ENCODE measurements at places on chromosomes 6 and 20. TPM values are rescaled to one million over a fixed set of nuclear protein-coding genes. Genes with fewer than 3 reads are reported as not detected.
A peak's percentile ranks its signal among the peaks of the same experiment; 100 is the strongest.

DNA sequence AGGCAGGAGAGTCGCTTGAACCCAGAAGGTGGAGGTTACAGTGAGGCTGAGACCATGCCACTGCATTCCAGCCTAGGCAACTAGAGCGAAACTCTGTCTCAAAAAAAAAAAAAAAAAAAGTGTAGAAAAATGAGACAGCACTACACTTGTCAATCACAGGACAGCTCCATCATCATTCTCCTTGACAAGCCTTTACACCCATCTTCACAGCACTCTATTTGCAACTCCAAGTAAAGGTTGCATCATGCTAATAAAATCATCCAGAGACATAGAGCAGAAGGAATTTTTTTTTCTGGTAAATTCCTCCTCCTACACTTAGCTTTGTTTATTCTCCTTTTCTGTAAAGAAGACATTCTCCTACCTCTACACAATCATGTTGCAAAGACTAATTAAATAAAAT is 791.0 kb upstream of the HS3ST5 start:
- no peaks in the 10 kb centered on the region for H3K36me3 ChIP-seq
- H3K27ac ChIP-seq = no peak overlapping the region

GRCh38 chr6:166638573-166638964 is 11.5 kb upstream of the RPS6KA2 start:
- no peak for DNase-seq
- peaks cover 23% of the 10 kb centered on the region for H3K4me1 ChIP-seq
- H3K4me3 ChIP-seq = no peak overlapping the region

GRCh38 chr20:45685896-45686295 is 15.9 kb upstream of the WFDC11 start:
- DNase-seq = peak; percentile 7
- H3K27me3 ChIP-seq = no peaks in the 10 kb centered on the region
- no peak overlapping the region for H3K27ac ChIP-seq
- no peaks in the 10 kb centered on the region for H3K36me3 ChIP-seq
- no peaks in the 10 kb centered on the region for H3K4me1 ChIP-seq

- no peak overlapping the region for H3K27ac ChIP-seq
- peak; percentile 56 for DNase-seq
- no peaks in the 10 kb centered on the region for H3K27me3 ChIP-seq
- no peak overlapping the region for H3K4me3 ChIP-seq
Observed at GRCh38 chr6:22906091-22906549, 336.8 kb downstream of the HDGFL1 start.

- no peaks in the 10 kb centered on the region for H3K27me3 ChIP-seq
- H3K4me3 ChIP-seq = no peak overlapping the region
- H3K27ac ChIP-seq = no peak overlapping the region
- H3K36me3 ChIP-seq = no peaks in the 10 kb centered on the region
Observed at GRCh38 chr6:43956478-43956877, 170.8 kb downstream of the MRPL14 start.

DNA sequence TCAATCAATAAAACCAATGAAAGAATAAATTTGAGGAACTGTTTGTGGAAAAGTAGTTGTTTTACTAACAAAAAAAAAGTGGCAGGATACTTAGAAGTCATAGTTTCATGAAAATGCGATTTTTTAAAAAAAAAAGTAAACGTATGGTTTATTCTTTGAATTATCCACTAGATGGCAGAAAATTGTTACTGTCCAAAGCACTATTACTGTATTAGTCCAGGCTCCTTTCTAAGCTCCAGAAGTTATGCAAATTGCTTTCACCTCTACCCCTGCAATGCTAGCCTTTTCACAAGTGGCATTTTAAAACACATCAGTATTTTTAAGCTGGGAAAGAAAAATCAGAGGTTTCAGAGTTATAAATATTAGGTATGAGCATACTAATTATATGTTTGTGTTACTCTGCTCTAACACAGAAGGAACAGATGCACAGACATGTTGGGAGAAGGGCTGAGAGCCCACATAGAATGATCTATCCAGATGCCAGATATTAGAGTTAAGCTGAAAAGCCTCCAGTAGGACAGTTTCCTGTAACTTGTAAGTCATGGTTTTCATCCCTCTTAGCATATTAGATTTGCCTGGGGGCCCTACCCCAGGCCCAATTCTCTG is 63.9 kb downstream of the FHL5 start:
- no peaks in the 10 kb centered on the region for H3K4me1 ChIP-seq
- no peak overlapping the region for H3K27ac ChIP-seq
- DNase-seq = peak; percentile 71
- H3K4me3 ChIP-seq = no peak overlapping the region
- no peaks in the 10 kb centered on the region for H3K36me3 ChIP-seq

- no peak for DNase-seq
- H3K36me3 ChIP-seq = no peaks in the 10 kb centered on the region
- peaks cover 4% of the 10 kb centered on the region for H3K27me3 ChIP-seq
- no peak overlapping the region for H3K27ac ChIP-seq
- H3K4me1 ChIP-seq = peaks cover 4% of the 10 kb centered on the region
Observed at GRCh38 chr6:43313813-43314212, 5.2 kb upstream of the CRIP3 start.

GRCh38 chr6:108247965-108248536 is 12.8 kb downstream of the SNX3 start:
- H3K36me3 ChIP-seq = no peaks in the 10 kb centered on the region
- H3K27ac ChIP-seq = no peak overlapping the region
- H3K4me3 ChIP-seq = no peak overlapping the region

- no peaks in the 10 kb centered on the region for H3K36me3 ChIP-seq
- no peak for DNase-seq
Observed at GRCh38 chr6:73664701-73665100, 10.9 kb upstream of the SLC17A5 start.

- H3K36me3 ChIP-seq = no peaks in the 10 kb centered on the region
- H3K4me1 ChIP-seq = peaks cover 31% of the 10 kb centered on the region
- no peak overlapping the region for H3K27ac ChIP-seq
Observed at GRCh38 chr20:58645412-58645968, 5.6 kb upstream of the STX16 start.

- H3K4me1 ChIP-seq = peaks cover 14% of the 10 kb centered on the region
- H3K27ac ChIP-seq = peak overlapping the region; percentile 45
- no peaks in the 10 kb centered on the region for H3K27me3 ChIP-seq
- H3K4me3 ChIP-seq = peak overlapping the region; percentile 32
- no peaks in the 10 kb centered on the region for H3K36me3 ChIP-seq
- DNase-seq = no peak
Observed at GRCh38 chr6:34223381-34223955, 13.2 kb upstream of the HMGA1 start.

GRCh38 chr20:55057779-55058415 is 582.5 kb downstream of the DOK5 start:
- no peak overlapping the region for H3K27ac ChIP-seq
- no peak overlapping the region for H3K4me3 ChIP-seq
- no peaks in the 10 kb centered on the region for H3K27me3 ChIP-seq
- H3K36me3 ChIP-seq = no peaks in the 10 kb centered on the region

DNA sequence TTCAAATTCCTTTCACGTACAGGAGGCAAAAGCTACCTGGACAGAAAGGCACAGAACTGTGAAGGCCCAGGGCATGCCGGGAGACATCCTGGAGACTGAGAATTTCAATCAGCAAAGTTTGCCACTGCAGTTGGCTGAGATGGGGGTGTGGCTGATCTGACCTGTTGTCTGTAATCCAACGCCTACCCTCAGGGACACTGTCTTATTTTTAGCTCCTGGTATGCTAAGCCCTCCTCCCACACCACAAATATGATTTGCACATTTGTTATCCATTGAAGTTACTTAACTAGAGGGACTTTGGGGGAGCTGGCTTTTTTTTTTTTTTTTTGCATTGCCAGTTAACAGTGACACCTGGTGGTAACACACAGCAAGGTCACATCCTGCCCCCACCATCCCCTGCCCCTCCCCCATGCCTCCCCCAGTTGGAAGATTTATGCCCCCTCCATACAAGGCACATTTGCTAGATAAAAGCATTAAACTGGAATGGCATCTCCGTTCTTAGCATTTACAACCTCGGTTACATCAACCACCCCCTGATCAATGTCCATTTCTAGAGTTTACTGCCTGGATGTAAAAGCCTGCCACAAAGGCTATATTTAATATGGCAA is 40.4 kb downstream of the TTI1 start:
- H3K4me1 ChIP-seq = peaks cover 55% of the 10 kb centered on the region
- DNase-seq = no peak
- H3K4me3 ChIP-seq = no peak overlapping the region
- no peaks in the 10 kb centered on the region for H3K27me3 ChIP-seq
- H3K36me3 ChIP-seq = peaks cover 55% of the 10 kb centered on the region

DNA sequence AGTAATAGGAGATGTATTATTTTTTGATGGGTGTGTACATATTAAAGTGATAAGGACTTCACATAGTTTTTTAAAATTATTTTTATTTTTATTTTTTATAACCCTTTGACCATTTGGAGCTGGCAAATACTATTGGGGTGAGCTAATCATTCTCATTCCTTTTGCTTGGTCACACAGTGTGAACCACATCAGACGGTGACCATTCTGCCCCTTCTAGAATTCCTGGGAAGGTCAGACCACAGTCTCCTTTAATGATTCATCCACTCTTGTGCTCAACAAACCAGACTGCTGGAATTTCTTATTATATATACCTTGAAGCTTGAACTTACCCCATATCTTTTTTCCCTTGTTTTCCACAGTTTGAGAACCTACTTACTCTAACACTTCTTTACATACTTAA is 23.9 kb upstream of the PRL start:
- no peak overlapping the region for H3K27ac ChIP-seq
- H3K36me3 ChIP-seq = no peaks in the 10 kb centered on the region
- DNase-seq = no peak

GRCh38 chr6:32855467-32856174 is 1.6 kb downstream of the PSMB9 start:
- no peak overlapping the region for H3K27ac ChIP-seq
- H3K27me3 ChIP-seq = no peaks in the 10 kb centered on the region

- DNase-seq = peak; percentile 5
- H3K4me1 ChIP-seq = peaks cover 12% of the 10 kb centered on the region
- no peak overlapping the region for H3K4me3 ChIP-seq
- H3K27me3 ChIP-seq = no peaks in the 10 kb centered on the region
Observed at GRCh38 chr6:77341058-77341986, 122.0 kb downstream of the HTR1B start.

DNA sequence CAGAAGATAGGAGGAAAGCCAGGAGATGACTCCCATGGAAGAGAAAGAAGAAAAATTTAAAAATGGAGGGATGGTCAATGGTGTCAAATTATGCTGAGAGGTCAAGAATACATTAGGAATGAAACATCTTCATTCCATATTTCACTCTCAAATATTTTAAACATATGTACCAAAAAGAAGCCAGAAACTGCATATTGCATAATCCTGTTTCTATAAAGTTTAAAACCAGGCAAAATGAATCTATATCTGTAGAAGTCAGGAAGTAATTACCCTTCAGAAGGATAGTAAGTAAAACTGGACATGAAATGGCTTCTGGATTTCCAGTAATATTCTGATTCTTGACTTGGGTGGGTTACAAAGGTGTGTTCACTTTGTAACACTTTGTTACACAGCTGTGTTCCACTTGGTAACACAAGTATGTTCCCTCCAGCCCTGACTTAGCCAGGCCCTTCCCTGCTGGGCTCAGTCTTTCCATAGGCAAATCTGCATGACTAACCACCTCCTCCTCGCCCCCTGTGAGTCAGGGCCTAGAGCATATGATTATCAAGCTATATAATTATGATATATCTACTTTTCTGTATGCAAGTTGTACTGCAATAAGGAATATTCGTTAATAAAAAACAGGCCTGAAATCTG is 20.2 kb upstream of the C6orf141 start:
- H3K27me3 ChIP-seq = peaks cover 3% of the 10 kb centered on the region
- H3K4me1 ChIP-seq = no peaks in the 10 kb centered on the region
- DNase-seq = no peak
- no peak overlapping the region for H3K4me3 ChIP-seq
- H3K27ac ChIP-seq = no peak overlapping the region

GRCh38 chr6:107064579-107065065 is 36.6 kb downstream of the MTRES1 start:
- H3K27ac ChIP-seq = no peak overlapping the region
- no peaks in the 10 kb centered on the region for H3K27me3 ChIP-seq
- peaks cover 11% of the 10 kb centered on the region for H3K4me1 ChIP-seq

DNA sequence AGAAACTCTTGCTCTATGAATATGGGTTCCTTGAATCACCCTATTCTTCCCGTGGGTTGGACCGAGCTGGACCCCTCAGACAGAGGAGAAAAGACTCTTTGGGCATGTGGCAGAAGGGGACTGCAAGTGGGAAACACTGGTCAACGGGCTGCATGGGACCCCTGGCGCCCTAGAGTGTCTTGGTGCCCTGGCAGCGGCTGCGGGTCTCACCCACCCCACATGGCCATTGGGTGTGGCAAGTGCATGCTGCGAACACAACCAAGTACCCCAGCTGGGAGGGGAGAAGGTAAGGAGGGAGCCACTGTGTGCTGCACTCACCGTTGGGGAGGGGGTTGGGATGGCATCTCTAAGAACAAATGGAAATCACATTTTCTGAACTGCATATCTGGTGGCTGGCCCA is 438.8 kb upstream of the EYS start:
- no peaks in the 10 kb centered on the region for H3K4me1 ChIP-seq
- H3K4me3 ChIP-seq = no peak overlapping the region
- H3K27ac ChIP-seq = no peak overlapping the region
- H3K27me3 ChIP-seq = no peaks in the 10 kb centered on the region
- H3K36me3 ChIP-seq = no peaks in the 10 kb centered on the region

- DNase-seq = peak; percentile 83
- peaks cover 5% of the 10 kb centered on the region for H3K27me3 ChIP-seq
- no peaks in the 10 kb centered on the region for H3K4me1 ChIP-seq
- no peak overlapping the region for H3K4me3 ChIP-seq
- no peak overlapping the region for H3K27ac ChIP-seq
- no peaks in the 10 kb centered on the region for H3K36me3 ChIP-seq
Observed at GRCh38 chr20:47019121-47019824, 124.6 kb downstream of the EYA2 start.

- H3K36me3 ChIP-seq = no peaks in the 10 kb centered on the region
- H3K4me3 ChIP-seq = no peak overlapping the region
- DNase-seq = no peak
- H3K27me3 ChIP-seq = no peaks in the 10 kb centered on the region
- no peak overlapping the region for H3K27ac ChIP-seq
- no peaks in the 10 kb centered on the region for H3K4me1 ChIP-seq
Observed at GRCh38 chr6:145349950-145350510, 385.3 kb downstream of the EPM2A start.

RSPH9 gene
- total RNA-seq = not detected

TFAP2A gene
- total RNA-seq = not detected

PET117 gene
- 17.5 TPM for total RNA-seq

SOX18 gene
- 2.9 TPM for total RNA-seq

SMIM29 gene
- total RNA-seq = 2.8 TPM
